ENCODE measurements at places on chromosomes 2 and 18.

- no peak for DNase-seq
Observed at GRCh38 chr2:222943820-222944219, 83.0 kb downstream of the ACSL3 start.

GRCh38 chr2:230713331-230714135 lies 891 bp downstream of the CAB39 start:
- peak; percentile 64 for DNase-seq

- no peak for DNase-seq
Observed at GRCh38 chr2:210715560-210716082, 159.2 kb downstream of the CPS1 start.

GRCh38 chr2:200708943-200709342 lies 102.8 kb upstream of the BZW1 start:
- DNase-seq, result no peak
